T-helper 1 cell treated with Interleukin-12 subunit alpha and Interleukin-12 subunit beta and Interleukin-4 antibody, amounts not matched to agents 30 ng/mL and 1 ng/mL, for 36 hours (primary cell): ENCODE measurements at places on chromosomes 6 and 20. TPM values are rescaled to one million over a fixed set of nuclear protein-coding genes. Genes with fewer than 3 reads are reported as not detected.

Gene GPX5
- not detected in 2 replicates for total RNA-seq

Gene C6orf118
- not detected in 2 replicates for total RNA-seq

Gene HELZ2
- total RNA-seq = 118 and 120 TPM in 2 replicates

Gene NMBR
- not detected in 2 replicates for total RNA-seq

Gene NOX3
- not detected in 2 replicates for total RNA-seq

Gene OR2J2
- not detected in 2 replicates for total RNA-seq

Gene HEY2
- not detected in 2 replicates for total RNA-seq

Gene MRPS18B
- 37.9 and 39.0 TPM in 2 replicates for total RNA-seq

Gene POM121L2
- total RNA-seq = not detected in 2 replicates

Gene OVOL2
- not detected in 2 replicates for total RNA-seq

Gene ECT2L
- not detected in 2 replicates for total RNA-seq

Gene PTGIS
- total RNA-seq = 11.6 and 11.7 TPM in 2 replicates

Gene RHAG
- not detected in 2 replicates for total RNA-seq

Gene OR12D3
- total RNA-seq = not detected in 2 replicates

Gene TPD52L1
- total RNA-seq = not detected in 2 replicates

Gene KCNK17
- not detected in 2 replicates for total RNA-seq

Gene DNAH8
- 0.12 and 0.41 TPM in 2 replicates for total RNA-seq

Gene OR2H2
- not detected in 2 replicates for total RNA-seq

Gene GRIK2
- not detected in 2 replicates for total RNA-seq

Gene ZHX3
- total RNA-seq = 7.5 and 10.0 TPM in 2 replicates
